Mesothelial cell of epicardium (in vitro differentiated cells): ENCODE measurements at places on chromosomes 1 and 21. TPM values are rescaled to one million over a fixed set of nuclear protein-coding genes. Genes with fewer than 3 reads are reported as not detected.

GRHL3 gene
- 17.1 to 19.1 TPM (median 17.9 TPM) in 3 replicates for total RNA-seq

RBP7 gene
- total RNA-seq = 1.3 to 2.3 TPM (median 2.2 TPM) in 3 replicates

COL6A2 gene
- total RNA-seq = 846 to 986 TPM (median 933 TPM) in 3 replicates

MYOM3 gene
- total RNA-seq = 0.11 to 0.29 TPM (median 0.13 TPM) in 3 replicates

LENEP gene
- total RNA-seq = 0.49 to 1.3 TPM (median 0.87 TPM) in 3 replicates

TMEM201 gene
- total RNA-seq = 28.8 to 31.8 TPM (median 29.5 TPM) in 3 replicates

CELA3A gene
- not detected in 3 replicates for total RNA-seq

SUSD4 gene
- 0.23 to 0.49 TPM (median 0.40 TPM) in 3 replicates for total RNA-seq

ELAPOR1 gene
- 0.34 to 0.86 TPM (median 0.80 TPM) in 3 replicates for total RNA-seq

ESPN gene
- 1.2 to 1.6 TPM (median 1.4 TPM) in 3 replicates for total RNA-seq

GADD45A gene
- total RNA-seq = 74.2 to 80.2 TPM (median 77.7 TPM) in 3 replicates

SCAF4 gene
- 55.6 to 58.9 TPM (median 57.4 TPM) in 3 replicates for total RNA-seq

CPLANE2 gene
- 7.7 to 10.7 TPM (median 9.1 TPM) in 3 replicates for total RNA-seq

NGF gene
- total RNA-seq = 4.2 to 4.6 TPM (median 4.5 TPM) in 3 replicates

ADORA3 gene
- not detected in 3 replicates for total RNA-seq

DCDC2B gene
- total RNA-seq = 0.11 TPM in 1 of 3 replicates, not detected in the others

PGBD5 gene
- 0.80 to 1.2 TPM (median 0.94 TPM) in 3 replicates for total RNA-seq

DENND2C gene
- total RNA-seq = 2.2 to 2.4 TPM (median 2.3 TPM) in 3 replicates

RAB3B gene
- 3.8 to 4.0 TPM (median 3.9 TPM) in 3 replicates for total RNA-seq

USH2A gene
- total RNA-seq = 0.02 to 0.05 TPM (median 0.04 TPM) in 3 replicates

SLC27A3 gene
- 28.5 to 32.1 TPM (median 29.7 TPM) in 3 replicates for total RNA-seq

ETV3L gene
- total RNA-seq = not detected in 3 replicates

MYOG gene
- total RNA-seq = not detected in 3 replicates

TSPAN1 gene
- total RNA-seq = 0.51 to 0.63 TPM (median 0.52 TPM) in 3 replicates

CTTNBP2NL gene
- total RNA-seq = 63.2 to 65.4 TPM (median 64.9 TPM) in 3 replicates

CGN gene
- 37.5 to 39.1 TPM (median 38.9 TPM) in 3 replicates for total RNA-seq

C1orf210 gene
- 3.7 to 5.3 TPM (median 4.2 TPM) in 3 replicates for total RNA-seq

FAM177B gene
- total RNA-seq = not detected in 3 replicates

VAMP4 gene
- 8.1 to 8.5 TPM (median 8.4 TPM) in 3 replicates for total RNA-seq

OPRD1 gene
- 0.27 to 0.66 TPM (median 0.34 TPM) in 3 replicates for total RNA-seq

LCE2A gene
- not detected in 3 replicates for total RNA-seq

LDLRAD2 gene
- 0.75 to 1.1 TPM (median 1.0 TPM) in 3 replicates for total RNA-seq
